Dermis microvascular lymphatic vessel endothelial cell (primary cell): ENCODE measurements at places on chromosomes 12 and 14. TPM values are rescaled to one million over a fixed set of nuclear protein-coding genes. Genes with fewer than 3 reads are reported as not detected.

DNA sequence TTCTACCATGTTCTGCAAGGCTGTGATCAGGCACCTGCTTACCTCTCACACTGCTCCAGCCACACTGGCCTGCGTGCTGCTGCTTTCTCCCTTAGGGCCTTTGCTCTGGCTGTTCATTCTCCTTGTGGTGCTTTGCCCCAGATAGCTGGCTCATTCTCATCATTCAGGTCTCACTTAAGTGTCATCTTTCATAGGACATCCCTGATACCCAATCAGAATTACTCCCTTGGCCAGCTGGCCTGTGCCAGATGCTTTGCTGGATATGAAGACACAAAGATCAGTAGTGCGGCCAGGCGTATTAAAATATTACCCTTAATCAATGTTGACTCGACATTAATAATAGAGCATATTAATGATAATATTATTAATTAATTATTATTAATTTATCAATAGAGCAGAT is 143.8 kb upstream of the FGD4 start:
- no peak for DNase-seq

DNA sequence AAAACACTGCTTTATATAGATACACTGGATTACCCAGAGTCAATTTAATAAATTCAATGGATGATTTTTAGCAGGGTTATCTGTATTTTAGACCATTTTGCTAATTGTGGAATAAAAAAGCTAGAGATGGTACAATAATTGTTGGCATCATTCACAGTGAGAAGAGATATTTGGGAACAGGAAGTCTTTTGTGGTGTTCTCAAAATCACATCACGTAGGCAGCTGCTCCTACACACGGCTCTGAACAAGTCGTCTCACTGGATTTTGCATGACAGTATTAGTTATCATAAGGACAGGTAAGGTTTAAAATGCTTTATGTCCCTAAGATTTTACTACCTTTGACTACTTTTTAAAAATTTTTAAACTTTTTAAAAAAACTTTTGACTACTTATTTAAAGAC is 52.0 kb downstream of the PAPLN start:
- DNase-seq: no peak

Gene AKAP5
- 0.13 TPM in 2 replicates for total RNA-seq

Gene RBMS2
- 43.6 and 52.4 TPM in 2 replicates for total RNA-seq

Gene PAX9
- total RNA-seq: not detected in 2 replicates

Gene TMTC1
- total RNA-seq: 0.77 and 6.3 TPM in 2 replicates

Gene AMHR2
- not detected in 2 replicates for total RNA-seq

Gene UBR7
- 38.7 and 49.9 TPM in 2 replicates for total RNA-seq
